ENCODE measurements at places on chromosomes 16 and 17.

DNA sequence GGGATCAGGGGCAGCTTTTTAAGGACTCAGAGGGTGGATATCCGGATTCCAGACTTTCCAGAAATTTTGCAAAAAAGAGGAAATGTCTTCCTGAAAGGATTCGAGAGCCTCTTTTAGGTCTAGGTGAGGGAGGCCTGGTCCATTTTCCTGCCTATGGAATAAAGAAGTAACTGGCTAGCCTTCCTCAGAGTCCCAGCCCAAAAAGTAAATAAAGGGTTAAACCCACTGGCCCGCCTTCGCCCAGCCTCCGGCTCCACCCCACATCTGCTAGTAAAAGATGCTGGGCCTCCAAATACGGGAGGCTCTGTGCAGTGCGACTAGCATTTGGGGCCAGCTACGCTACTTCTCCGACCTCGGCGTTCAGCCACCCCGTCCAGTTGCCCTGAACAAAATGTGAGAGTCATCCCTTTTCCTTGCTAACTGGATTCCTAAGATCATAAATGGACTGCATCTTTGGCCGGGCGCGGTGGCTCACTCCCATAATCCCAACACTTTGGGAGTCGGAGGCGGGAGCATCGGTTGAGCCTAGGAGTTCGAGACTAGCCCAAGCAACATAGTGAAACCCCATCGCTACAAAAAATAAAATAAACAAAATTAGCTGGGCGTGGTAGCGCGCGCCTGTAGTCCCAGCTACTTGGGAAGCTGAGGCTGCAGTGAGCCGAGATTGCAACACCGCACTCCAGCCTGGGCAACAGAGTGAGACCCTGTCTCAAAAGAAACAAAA is 824 bp upstream of the MPP2 start:
- peak; percentile 79 for DNase-seq

DNA sequence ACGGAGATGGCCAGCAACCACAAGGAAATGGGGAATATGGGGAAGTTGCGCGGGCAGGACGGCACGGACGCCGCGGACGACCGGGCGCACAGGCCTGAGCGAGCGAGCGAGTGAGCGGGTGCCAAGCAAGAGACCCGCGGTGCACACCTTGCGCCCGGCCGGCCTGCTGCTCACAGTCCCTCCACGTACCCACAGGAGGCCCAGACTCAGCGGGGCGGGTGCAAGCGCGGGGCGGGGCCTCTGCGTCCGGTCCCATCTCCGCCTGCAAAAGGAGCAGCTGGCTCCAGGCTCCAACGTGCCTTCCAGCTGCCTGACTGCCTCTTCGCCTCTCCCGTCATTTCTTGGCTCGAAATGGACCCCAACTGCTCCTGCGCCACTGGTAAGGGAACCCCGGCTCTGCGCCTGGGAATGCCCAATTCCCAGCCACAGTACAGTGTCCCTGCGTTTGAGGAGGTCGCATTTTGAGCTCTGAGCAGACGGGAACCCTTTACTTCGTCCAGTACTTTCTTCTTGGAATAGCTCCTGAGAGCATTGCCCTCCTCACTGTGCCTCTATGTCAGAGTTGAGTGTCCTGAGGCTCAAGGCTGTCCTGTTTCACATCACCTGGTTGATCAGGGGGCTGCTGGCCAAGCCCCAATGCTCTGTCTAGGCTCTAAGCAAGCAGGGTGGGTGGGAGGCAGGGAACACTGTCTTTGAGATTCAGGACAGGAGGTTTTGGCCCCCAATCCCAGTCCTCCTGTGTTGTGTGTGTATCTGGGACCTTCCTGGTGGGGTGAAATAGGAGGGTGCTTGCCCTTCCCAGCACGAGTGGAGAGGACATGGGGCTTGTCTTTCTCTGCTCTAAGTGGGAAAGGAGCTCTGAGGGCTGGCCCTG is 8.1 kb upstream of the MT1E start:
- DNase-seq: no peak

DNA sequence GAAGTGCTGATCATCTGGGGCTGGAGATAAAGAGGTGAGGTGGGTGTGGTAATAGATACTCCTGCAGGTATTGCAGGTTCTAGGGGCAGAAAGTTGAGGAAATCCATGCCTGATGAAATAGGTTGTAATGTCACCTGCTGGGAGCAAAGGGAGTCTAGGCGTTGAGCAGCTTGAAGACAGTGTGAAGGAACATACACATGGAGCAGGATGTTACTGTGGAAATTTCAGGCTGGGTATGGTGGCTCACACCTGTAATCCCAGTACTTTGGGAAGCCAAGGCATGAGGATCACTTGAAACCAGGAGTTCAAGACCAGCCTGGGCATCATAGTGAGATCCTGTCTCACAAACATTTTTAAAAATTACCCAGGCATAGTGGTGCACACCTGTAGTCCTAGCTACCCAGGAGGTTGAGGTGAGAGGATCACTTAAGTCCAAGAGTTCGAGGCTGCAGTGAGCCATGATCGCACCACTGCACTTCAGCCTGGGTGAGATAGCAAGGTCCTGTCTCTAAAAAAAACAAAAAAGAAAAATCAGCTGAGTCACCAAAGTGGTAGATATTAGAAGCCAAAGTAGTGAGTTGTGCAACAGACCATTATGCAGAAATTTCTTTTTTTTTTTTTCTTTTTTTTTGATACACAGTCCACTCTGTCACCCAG is 9.1 kb upstream of the CRYBA1 start:
- DNase-seq: no peak

DNA sequence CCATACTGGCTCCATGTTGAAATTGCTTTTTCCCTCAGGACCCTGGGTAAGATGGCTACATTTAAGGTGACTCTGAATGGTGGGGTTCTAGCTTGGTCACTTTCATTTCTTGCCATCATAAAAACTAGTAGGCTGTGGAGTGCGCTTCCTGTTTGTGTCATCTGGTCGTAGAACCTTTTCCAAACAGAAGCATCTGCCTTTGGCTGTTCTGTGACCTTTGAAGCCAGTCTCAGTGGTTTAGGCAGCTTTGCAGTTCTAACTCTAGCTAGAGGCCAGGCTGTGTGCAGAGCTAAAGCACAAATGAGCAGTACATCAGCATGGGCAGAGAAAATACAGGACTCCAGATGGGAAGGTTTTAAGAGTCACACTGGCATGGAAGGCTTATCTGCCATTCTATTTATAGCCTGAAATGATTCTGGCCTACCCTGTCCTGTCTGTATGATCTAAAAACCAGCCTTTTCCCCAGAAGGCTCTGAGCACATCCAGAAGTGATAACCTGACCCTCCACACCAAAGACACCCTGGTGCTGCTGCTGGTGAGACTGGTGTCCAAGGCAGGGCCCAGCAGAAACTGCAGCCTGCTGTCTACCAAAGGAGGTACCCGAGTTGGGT is 8.6 kb downstream of the ESRP2 start:
- DNase-seq: no peak

DNA sequence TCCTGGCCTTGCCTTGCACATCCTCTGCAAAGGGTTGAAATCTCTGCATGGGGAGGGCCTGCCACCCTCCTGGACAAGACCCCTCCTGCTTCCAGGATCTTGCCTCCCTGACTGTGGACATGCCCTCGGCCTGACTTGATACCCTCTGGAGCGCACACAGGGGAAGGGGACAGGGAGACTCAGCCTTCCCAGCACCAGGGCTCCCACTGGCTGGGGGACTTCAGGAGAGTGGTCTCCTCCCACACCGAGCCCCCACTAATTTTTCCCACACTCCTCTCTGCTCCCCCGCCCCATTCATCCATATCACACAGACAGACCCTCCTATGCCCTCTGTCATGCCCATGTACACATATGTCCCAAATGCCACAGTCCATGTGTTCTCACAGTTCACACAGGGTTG is 14.3 kb downstream of the SGCA start:
- no peak for DNase-seq

- DNase-seq: no peak
Observed at GRCh38 chr17:32529604-32530003, 42.8 kb downstream of the CDK5R1 start.

DNA sequence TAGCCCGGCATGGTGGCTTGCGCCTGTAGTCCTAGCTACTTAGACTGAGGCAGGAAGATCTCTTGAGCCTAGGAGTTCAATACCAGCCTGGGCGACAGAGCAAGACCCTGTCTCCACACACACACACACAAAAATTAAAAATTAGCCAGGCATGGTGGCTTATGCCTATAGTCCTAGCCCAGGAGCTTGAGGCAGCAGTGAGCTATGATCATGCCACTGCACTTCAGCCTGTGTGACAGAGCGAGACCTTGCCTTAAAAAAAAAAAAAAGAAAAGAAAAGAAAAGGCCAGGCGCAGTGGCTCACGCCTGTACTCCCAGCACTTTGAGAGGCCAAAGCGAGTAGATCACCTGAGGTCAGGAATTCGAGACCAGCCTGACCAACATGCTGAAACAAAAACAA is 23.9 kb downstream of the C17orf75 start:
- DNase-seq: no peak

DNA sequence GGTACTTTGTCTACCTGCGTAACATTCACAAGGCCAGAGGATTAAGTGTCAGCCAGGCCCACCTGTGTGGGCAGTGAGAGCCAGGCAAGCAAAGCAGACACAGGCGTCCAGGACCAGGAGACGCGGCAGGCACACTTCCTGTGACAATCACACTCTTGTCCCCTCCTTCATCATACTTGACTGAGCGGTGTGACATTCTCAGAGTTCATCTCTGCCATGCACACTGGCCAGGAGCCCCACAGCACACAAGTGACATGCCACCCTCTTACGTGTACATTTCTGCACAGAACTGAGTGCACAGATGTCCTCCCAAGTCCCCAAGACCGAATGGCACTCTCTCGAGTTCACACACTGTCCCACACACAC is 8.7 kb downstream of the PPP1R9B start:
- DNase-seq: no peak

DNA sequence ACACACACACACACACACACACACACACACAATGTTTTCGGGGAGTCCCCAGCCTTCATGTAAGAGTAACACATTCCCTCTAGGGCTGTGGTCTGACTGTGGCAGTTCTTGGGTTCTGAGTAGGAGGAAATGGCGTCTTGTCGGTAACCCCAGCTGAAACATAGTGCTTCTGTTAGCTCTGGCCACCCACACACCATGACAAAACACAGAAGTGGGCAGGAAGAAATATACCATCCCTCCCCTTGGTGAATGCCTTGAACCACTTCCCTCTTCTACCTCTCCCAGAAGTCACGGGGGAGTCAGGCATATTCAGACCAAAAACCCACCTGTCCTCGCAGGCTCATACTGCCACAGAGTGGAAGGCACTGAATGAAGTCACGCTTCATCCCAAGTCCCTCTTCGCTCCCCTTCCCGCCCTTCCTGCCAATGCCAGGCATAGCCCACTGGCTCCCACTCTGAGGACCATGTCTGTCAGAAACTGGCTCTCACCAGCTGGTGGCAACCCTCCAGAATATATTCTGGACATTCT is 11.5 kb downstream of the SLC35B1 start:
- DNase-seq: no peak

- no peak for DNase-seq
Observed at GRCh38 chr17:2238432-2239169, 65.0 kb downstream of the SMG6 start.

DNA sequence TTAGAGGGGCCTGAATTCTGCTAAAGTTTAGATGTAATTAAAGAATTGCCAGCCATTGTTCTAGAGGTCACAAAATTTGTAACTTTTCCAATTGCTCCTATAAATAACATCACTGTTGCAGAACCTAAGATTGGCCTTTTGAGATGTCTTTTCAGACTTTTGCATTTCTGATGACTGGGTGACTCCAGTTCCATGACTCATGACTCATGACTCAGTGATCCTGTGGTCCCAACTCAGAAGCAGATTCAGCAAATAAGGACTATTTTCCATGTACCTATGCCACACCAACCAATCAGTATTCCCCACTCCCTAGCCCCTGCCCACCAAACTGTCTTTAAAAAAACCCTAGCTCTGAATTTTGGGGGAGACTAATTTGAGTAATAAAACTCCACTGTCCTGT is 740.9 kb downstream of the CDH8 start:
- DNase-seq: no peak

GRCh38 chr16:77439106-77439505 is 4.3 kb upstream of the ADAMTS18 start:
- DNase-seq: no peak

DNA sequence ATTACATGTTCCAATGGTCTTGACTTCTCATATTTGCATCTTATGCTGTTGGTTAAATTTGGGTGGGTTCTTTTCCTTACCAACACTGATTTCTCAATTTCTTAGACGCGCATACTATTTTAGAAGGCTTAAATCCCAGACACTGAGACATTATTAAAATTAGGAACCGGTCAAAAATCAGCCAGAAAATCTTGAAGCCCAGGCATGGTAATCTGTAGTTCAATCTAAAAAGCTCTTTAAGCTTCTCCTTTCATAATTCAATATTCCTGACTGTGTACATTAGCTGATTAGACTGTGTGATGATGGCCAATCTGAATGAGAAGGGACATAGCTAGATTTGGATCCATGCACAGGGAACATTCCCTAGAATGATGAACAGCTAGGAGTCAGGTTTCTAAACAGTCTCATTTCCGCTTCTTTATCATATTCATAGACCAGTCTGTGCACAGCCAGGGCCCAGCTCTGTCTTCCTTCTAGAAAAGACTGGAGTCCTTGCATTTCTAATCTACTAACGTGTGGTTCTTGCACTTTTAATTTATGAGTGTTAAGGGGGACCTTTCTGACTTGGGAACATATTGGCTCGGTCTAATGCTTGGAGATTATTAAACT is 189.3 kb downstream of the AATF start:
- no peak for DNase-seq

DNA sequence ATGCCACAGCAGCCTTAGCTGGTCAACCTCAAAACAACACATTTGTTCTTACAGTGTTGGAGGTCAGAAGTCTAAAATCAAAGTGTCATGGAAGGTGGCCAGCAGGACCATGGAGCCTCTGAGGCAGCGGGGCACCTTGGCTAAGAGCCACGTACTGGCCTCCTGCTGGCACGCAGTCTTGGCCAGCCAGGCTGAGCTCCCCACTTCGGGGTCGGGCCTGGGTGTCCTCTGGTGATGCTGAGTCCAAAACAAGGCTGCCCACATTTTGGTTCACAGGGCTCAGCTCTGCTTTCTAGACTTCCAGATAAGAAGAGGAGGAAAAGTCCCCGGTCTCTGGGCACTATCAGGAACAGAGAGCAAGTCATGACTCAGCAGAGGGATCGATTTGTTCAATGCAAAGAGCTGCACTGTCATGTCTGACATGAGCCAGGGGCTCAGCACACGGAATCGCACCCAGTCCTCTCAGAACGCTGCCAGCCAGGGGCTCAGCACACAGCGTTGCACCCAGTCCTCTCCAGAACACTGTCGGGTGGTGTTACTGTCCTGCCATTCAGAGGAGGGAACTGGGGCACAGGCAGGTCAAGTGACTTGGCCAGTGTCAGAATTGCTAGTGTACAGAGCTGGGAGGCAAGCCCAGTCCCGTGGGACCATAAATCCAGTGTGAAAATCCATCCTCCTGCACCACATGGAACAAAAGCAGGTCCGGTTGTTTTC is 2.5 kb downstream of the LGALS9 start:
- DNase-seq: no peak

- no peak for DNase-seq
Observed at GRCh38 chr16:89261691-89262563, 44.4 kb downstream of the ZNF778 start.

- DNase-seq: no peak
Observed at GRCh38 chr16:1069154-1069553, 3.4 kb upstream of the SSTR5 start.

- no peak for DNase-seq
Observed at GRCh38 chr16:81831722-81832126, 52.6 kb downstream of the PLCG2 start.

GRCh38 chr17:21528031-21528695 is 152.0 kb downstream of the KCNJ12 start:
- DNase-seq: no peak
